Activated T-helper 9 cell treated with anti-CD3 and anti-CD28 coated beads, Interleukin-2, amount 50 U/mL, for 16 hours (primary cell): ENCODE measurements at places on chromosomes 7 and 10.

GRCh38 chr10:30562787-30563186 lies 66.8 kb downstream of the LYZL2 start:
- no peak for DNase-seq

GRCh38 chr7:16747102-16747501 lies 6.5 kb upstream of the TSPAN13 start:
- DNase-seq = no peak

- no peak for DNase-seq
Observed at GRCh38 chr7:1647961-1648672, 22.0 kb upstream of the ELFN1 start.

GRCh38 chr10:89665302-89665701 lies 20.3 kb upstream of the PANK1 start:
- DNase-seq = no peak

GRCh38 chr7:13041368-13041988 lies 354.0 kb downstream of the ARL4A start:
- no peak for DNase-seq

- no peak for DNase-seq
Observed at GRCh38 chr7:80632819-80633218, 5.6 kb upstream of the CD36 start.

GRCh38 chr10:60446070-60446833 lies 56.6 kb upstream of the ANK3 start:
- no peak for DNase-seq
